ENCODE measurements at places on chromosomes 12 and 14.

- DNase-seq, result no peak
Measured at GRCh38 chr12:108576660-108577234, 14.4 kb downstream of the ISCU start.

GRCh38 chr14:100662879-100663760 lies 63.6 kb upstream of the DLK1 start:
- peak; percentile 27 for DNase-seq

DNA sequence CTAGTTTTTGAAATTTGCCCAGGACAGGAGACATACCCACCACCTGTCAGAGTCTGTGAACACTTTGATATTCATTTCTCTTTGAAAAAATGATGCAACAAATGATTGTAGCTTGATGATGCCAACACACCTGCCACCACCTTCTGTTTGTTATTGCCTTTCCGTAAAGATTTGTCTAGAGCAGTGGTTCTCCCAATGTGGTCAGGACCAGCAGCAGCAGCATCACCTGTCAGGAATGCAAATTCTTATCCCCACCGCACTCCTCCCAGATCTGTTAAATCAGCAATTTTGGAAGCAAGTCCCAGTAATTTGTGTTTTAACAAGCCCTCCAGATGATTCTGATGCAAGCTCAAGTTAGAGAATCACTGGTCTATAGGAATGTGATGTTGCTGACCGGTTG lies 9.9 kb downstream of the CCDC175 start:
- peak; percentile 1 for DNase-seq

- no peak for DNase-seq
Measured at GRCh38 chr14:104131968-104132732, 6.2 kb upstream of the KIF26A start.

GRCh38 chr12:112349431-112349830 lies 32.8 kb downstream of the HECTD4 start:
- peak; percentile 62 for DNase-seq

DNA sequence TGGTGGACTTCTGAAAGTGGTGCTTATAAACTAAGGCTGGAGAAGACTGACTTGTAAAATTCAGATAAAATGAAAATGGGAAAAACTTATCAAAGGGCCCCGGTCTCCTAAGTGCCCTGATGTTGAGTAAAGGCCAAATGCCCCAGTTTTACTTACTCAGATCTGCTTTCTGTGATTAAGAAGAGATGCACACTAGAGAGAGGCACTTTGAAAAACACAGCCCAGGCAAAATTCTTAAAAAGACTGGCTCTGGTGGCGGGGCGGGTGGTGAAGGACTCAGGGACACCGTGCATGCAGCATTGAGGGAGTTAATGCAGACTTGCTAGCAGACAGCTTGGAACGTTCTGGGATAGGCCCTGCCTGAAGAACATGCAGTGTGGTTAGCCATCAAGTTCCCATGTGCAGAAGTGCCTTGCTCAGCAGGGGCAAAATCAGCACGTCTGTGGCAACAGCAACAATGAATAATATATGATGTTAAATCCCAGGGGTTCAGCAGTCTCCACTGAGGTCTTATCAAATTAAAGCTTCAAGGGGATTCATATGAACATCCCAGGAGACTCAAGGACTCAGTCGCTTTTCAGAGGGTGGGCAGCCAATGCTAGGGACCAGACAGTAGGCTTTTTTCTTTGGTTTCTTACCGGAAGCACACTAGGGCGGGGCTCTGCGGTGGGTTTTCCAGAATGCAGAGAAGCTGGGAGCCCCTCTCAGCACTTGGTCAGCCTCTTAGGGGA lies 105.0 kb downstream of the DAD1 start:
- DNase-seq, result no peak

- no peak for DNase-seq
Measured at GRCh38 chr14:70622111-70622712, 19.5 kb upstream of the TTC9 start.

DNA sequence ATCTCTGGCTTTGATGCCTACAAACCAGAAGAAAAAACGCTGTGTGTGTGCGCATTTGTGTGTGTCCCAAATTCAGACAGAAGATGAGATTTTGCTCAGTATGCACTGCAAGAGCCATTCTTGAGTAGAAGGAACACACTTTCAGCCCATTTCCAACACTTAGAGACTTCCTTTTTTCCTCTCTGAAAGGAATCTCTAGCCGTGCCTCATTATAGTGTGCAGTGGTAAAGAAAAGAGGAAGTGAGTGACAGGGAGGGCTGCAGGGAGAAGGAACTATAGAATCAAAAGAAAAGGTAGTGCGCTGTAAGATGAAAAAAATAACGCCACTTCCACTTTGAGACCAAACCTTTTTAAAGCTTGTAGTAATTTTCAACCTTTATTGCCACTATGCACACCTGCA lies 1400.9 kb upstream of the FLRT2 start:
- DNase-seq, result no peak

DNA sequence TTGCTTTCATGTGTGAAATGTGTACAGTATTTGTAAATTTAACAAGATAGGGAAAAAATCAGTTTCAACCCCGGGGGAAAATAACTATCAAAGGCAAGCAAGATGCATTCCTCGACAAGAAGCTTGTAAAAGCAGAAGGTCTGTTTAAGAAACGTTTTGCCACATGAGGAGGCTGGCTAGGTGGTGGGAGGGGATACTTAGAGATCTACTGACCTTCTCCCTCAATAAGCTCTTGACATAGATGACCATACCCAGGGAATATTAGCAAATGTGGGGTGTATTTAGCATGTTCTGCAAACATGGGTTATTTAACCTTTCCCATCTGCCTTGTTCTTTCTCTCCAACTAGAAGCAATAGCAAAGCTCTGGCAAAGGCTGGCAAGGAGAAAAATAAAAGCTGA lies 4.9 kb downstream of the PTCSC3 start:
- no peak for DNase-seq

GRCh38 chr14:22650960-22651521 lies 6.9 kb upstream of the OR6J1 start:
- DNase-seq, result no peak

DNA sequence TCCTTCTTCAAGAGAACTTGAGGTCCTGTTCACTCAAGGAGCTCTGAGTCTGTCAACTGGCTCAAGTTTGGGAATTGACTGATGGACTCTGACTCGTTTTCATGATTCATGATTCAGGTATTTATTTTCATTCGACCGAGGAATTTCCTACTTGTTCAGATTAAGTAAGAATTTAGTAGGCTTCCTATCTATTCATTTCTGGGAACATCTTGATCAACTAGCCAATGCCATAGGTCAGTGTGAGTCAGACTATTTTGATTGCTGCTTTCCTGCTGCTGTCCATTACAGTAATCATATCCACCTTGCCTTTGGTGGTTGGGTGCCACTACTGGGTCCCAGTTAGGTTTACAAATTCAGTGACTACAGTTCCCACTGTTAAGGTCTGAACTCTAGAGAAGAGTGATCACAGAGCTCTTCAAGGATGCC lies 6.1 kb downstream of the FAM186A start:
- DNase-seq, result no peak

DNA sequence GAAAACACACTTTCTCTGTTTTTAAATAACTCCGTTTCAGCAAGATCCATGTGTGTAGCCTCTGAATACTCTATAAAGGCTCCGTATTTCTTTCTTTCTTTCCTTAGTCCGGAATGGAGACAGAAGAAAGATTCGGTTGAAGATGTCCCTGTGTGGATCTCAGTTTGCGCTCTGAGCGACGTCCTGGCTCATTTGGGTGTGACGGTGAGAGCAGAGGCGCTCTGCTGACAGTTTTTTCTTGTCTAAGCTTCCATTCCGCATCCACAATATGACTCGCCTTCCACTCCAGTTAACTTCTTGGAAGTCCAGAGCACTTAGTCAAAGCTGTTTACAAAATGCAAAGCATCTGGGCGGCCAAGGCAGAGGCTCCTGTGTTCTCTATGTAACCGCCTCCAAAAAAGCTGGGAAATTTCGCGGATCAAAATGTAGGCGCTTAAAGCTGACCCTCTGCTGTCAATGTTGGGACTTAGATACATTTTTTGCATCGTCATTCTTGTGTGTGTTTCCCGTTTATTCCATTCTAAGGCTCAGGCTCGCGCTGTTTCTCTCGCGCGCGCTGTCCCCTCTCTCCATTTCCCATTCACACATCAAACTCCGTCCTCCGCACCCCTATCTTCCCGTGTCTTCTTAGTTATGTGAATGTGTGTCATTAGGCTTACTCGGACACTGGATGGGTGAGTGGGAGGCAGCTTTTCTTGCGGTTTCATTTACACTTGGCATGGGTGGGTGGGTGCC lies 880 bp upstream of the FLRT2 start:
- no peak for DNase-seq

- DNase-seq, result no peak
Measured at GRCh38 chr12:114201794-114202193, 204.2 kb downstream of the TBX5 start.

DNA sequence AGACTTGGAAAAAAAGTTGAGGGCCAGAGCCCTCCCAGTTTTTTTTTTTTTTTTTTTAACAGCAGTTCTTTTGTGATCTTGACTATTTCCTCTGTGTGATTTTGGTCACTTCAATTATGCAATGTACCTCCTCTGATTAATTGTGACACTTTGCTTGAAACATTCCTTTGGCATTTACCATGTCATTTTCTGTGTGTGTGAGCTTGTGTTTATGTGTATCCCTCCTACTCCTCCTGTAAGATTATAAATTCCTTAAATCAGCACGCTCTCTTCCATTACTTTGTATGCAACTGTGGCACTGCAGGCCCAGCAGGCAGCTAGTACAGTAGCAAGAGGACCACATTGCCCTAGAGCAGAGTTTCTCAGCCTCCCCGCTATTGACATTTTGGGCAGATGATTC lies 33.2 kb upstream of the GALNT16 start:
- no peak for DNase-seq

- DNase-seq, result no peak
Measured at GRCh38 chr14:71776471-71777360, 155.5 kb upstream of the RGS6 start.
